Endodermal cell (in vitro differentiated cells): ENCODE measurements at places on chromosomes 6 and 20. TPM values are rescaled to one million over a fixed set of nuclear protein-coding genes. Genes with fewer than 3 reads are reported as not detected.

DNA sequence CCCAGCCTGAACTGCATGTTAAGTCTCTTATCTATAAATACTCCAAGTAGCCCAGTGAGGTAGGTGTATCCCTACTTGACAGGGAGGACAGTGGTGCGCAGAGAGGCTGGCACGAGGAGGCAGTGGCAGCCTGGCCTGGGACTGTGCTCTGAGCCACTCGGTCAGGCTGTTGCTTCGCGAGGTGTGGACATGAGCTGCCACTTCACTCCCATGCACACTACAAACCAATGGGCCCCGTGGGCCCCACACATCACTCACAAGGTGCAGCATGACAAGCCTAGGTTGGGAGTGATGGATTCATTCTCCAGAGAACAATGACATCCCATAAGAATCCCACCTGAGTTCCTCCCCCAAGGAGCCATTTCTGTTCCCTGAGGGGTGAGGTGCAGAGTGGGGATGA lies 54.9 kb downstream of the TMEM242 start:
- DNase-seq: peak; percentile 26

DNA sequence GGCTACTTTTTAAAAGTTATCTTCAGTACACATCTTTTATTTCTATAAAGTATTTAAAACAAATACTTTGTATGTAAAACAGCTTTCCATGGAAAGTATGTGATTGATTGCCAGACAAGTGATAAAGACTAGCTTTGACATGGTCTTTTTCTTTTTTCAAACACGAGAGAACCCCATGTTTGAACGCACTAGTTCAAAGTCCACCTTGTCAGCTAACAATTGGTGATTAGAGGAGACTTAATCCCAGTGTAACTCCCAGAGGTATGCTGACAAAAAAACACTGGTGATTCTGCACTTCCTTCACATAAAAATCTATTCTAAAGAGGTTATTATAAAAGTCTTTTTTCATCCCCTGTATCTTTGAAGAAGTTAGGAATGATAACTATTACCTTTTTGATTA lies 438.1 kb downstream of the GJA1 start:
- no peak for DNase-seq

DNA sequence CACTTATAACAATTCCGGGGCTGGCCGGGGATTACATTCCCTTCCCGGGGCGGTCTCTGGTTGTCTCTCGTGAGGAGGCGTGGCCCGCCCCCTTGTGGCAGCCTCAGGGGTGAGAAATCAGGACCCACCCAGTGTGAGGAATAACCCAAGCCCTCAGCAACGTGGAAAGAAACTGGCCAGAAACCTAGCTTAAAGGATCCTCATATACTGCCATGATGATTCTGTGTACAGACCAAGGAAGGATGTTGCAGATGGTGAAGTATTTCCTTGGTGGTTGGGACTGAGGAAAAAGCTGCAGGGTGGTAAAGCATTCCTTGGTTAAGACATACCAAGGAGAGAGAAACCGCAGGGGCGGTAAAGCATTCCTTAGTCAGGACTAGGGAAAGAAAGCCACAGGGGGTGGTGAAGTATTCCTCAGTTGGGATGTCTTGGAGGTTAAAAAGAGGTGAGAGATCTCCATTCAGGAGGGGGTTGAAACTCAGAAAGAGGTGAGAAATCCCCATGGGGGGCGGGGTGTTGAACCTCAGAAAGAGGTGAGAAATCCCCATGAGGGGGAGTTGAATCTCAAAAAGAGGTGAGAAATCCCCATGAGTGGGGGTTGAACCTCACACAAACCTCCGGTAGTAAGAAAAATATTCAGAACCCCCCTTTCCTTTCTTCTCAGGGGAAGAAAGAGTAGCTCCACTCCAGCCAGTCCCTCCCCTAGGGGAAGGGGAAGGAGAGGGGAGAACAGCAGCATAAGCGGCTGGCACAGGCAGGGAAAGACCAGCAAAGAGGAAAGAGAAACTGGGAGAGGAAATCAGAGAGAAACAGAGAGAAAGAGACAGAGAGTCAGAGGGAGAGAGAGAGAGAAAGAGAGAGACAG lies 238.1 kb downstream of the RNGTT start:
- peak; percentile 93 for DNase-seq

GRCh38 chr20:34260208-34260942 lies 19.2 kb downstream of the ASIP start:
- DNase-seq: no peak

- no peak for DNase-seq
Measured at GRCh38 chr6:148550569-148550968, 196.3 kb upstream of the UST start.

- no peak for DNase-seq
Measured at GRCh38 chr6:124010574-124010973, 206.9 kb downstream of the NKAIN2 start.

DNA sequence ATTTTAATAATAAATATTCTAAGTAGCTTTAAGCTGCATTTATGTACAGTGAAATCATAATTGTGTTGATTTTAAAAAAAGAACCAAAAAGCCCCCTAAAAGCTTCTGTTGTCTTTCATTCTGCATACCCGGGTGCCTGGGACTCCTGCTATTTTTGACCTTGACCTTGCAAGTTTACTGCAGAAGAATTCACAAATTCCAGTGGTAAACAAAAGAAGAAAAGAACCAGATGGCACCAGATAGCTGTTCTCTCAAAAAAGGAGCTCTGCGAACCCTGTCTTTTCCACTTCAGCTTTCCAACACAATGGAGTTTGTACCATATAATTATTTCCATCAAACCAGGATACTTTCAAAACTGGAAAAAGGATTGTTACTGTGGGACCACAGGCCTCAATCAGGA lies 363.3 kb downstream of the SMOC2 start:
- no peak for DNase-seq

DNA sequence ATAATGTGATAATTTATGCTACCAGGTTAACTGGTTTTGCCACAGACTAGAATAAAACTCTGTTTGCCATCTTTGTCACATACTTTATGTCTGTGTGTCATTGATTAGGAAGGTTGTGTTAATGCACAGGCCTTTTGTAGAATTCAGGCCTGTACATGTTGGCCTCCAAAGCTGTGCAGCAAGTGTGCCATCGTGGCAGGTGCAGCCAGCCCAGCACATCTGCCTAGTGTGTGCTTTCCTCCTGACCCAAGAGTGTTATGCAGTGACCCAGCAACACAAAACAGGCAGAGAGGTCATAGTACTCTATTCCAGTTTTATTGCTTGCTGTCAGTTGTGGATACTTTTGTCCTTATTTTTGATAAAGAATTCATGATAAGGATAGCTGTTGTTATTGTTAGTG lies 3.7 kb downstream of the MAP3K4 start:
- no peak for DNase-seq

DNA sequence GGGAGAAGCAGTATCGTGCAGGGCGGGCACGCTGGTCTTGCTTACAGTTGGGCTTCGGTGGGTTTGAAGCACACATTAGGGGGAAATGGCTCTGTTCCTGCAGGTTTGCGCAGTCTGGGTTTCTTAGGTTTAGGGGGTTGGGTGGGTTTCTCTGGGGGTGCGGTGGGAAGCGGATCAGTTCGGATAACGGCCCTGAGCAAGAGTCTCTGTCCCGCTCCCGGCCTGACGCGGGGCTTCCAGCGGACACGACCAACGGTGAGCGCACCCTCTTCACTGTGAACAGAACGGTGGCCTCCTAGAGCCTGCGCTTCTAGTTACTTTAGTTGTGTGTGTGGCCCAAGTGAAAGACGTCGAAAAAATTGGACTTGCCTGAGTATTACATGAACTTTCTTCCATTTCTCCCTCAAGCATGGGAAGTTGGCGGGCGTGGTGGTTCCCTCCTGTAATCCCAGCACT lies 635 bp upstream of the ELOVL2 start:
- no peak for DNase-seq

GRCh38 chr20:53865901-53866793 lies 204.2 kb downstream of the BCAS1 start:
- DNase-seq: peak; percentile 82

DNA sequence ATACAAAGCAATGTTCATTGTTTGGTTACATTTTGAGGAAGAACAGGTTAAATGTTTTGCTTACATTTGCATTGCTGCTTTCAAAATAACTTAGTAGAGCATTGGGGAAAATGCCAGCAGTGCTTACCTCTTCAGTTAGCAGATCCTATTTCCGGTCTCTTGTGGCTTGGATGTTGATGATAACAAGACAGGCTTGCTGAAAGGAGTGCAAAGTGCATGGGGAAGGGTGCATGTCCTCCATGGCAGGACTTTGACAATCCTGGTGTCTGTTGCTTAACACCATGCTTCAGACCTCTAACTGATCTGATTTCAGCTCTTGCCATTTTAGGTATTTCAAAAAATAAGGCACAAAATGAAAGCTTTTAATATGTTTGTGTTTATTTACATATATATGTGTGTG lies 21.1 kb downstream of the TPD52L1 start:
- DNase-seq: no peak

- DNase-seq: no peak
Measured at GRCh38 chr6:33571637-33572316, 8.3 kb downstream of the BAK1 start.

DNA sequence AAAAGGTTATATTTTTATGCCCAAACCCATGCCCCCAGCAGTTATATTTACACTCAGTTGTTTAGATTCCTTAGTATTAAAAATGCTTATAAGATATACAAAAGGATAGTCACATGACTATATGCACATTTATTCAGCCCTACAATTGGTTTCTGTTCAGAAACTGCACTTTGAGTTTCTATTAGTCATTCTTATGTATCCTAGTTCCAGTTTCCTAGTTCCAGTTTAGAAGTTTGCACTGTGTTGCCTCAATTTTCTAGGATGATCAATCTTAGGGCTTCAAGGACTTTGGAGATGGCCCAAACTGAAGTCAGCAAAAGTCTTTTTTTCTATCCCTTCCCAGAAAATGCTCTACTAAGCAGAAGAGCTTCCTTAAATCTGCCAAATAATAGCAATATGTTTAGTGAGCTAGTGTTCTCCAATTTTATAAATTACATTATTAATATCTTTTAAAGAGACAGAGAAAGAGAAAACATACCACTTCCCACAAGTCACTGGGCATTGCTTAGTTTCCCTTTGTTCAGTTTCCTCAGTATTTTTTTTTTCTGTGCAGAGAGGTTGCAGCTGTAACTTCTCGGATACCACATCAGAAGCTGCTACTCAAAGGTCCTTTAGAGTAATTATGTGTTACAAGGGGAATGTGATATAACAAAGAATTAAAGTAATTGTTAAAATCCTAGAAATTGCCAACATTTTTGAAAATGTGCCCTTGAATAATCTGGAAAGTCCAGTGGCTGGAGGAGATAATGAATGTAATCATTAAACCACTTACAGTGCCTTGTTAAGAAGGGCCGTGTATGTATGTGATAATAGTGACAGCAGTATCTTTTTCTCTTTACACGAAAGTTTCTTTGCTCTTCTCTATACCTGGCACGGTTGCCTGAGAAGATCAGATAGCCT lies 138.8 kb downstream of the KHDRBS2 start:
- DNase-seq: no peak

- DNase-seq: no peak
Measured at GRCh38 chr6:9388596-9388995, 953.3 kb upstream of the SLC35B3 start.

GRCh38 chr20:23841693-23842092 lies 15.2 kb upstream of the CST2 start:
- no peak for DNase-seq

- DNase-seq: no peak
Measured at GRCh38 chr6:11868392-11868791, 89.8 kb upstream of the ADTRP start.

DNA sequence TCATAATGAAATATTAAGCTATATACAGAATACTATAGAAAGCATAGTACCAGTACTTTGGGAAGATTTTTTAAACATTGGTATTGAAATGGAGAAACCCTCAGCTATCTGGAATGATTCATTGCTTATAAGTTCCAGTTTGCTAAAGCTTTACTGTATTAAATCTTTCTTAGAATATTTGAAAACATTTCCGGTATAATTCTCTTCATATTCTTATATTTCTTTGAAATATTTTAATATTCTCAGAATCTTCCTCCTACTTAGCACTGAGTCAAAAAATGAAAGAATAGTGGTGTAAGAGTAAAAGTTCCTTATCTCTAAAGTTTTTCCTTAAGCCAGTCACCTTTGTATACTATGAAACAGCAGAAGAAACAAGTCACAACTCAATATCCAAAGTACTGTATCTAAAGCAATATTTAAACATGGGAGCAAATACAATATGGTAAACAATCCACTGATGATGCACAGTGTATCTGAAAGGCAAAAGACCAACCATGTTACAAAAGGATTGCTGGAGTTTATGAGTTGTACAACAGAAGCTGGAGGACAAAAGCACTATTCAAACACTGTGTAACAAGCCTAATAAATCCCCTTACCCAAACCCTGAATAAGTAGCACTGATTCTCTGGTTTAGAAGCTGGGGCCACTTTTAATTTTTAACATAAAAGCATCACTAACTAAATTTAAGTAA lies 102.1 kb downstream of the PRDM1 start:
- DNase-seq: no peak

GRCh38 chr20:57737349-57737748 lies 27.5 kb upstream of the PMEPA1 start:
- no peak for DNase-seq

- no peak for DNase-seq
Measured at GRCh38 chr20:47795214-47795907, 10.1 kb upstream of the SULF2 start.

DNA sequence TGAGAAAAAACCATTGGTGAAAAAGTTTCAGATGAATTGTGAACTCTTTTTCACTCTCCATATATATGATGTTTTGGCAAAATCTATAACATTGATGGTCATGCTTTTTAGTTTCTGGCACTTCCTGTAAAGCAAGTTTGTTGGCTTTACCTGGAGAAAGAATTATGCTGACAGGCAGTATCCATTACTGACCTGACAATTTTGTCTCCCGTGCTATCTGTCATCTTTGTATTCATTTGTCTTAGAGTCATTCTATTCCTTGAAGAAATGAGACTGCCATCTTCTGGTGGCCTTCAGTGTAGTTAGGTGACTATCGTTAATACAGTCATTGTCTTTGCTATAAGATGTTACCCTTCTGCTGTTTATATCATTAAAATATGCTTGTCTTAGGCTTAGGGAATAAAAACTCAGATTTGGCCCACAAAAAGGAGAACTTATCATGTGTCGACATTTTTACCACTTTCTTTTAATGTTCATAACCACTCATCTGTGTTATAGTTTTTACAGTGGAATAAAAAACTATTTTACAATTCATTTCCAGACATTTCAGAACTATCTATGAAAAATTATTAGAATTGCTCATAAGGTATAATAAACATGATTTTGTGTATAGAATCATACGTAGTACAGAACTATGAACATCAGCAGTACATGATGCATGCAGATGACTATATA lies 707.0 kb downstream of the EPM2A start:
- no peak for DNase-seq

- no peak for DNase-seq
Measured at GRCh38 chr6:142728910-142729481, 216.0 kb downstream of the HIVEP2 start.

Gene MOCS1
- total RNA-seq: 8.7 to 10.3 TPM (median 8.8 TPM) in 3 replicates

Gene RING1
- total RNA-seq: 31.8 and 33.1 TPM in 2 replicates

Gene SLC52A3
- 2.1 and 3.1 TPM in 2 replicates for total RNA-seq

Gene TRIM15
- total RNA-seq: not detected in 2 replicates

Gene OLIG3
- not detected in 2 replicates for total RNA-seq

Gene HAO1
- not detected in 3 replicates for total RNA-seq

Gene COL11A2
- total RNA-seq: 0.86 and 1.3 TPM in 2 replicates

Gene LY6G5C
- total RNA-seq: 1.7 and 2.0 TPM in 2 replicates

Gene ELOVL2
- total RNA-seq: 7.3 to 19.7 TPM (median 7.4 TPM) in 3 replicates
